Breast epithelium (tissue), 4 donors: ENCODE measurements at places on chromosomes 6 and 20. TPM values are rescaled to one million over a fixed set of nuclear protein-coding genes. Genes with fewer than 3 reads are reported as not detected.

The HIVEP1 gene
- total RNA-seq = 41.3 TPM

The ZNF341 gene
- 1.8 TPM for total RNA-seq

The DLK2 gene
- total RNA-seq = 3.6 TPM

The SLC22A1 gene
- 1.3 TPM for total RNA-seq

DNA sequence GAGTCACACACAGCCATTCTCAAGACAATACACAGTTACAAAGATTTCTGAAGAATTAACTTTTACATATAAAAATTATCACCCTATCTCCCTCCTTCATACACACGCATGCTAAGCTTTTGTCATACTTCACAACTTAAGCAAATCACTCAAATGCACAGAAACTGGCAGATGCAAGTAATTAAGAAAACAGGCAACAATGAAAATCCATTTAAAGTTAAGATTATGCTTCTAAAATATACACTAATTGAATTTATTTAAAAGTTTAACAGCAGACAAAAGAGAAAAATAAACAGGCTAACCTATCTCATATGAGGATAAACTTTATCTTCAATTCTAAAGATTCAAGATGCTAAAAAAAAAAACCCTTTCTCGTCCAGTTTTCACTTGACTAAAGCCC is 68.4 kb downstream of the DST start:
- DNase-seq = no peak

- DNase-seq = no peak
Observed at GRCh38 chr20:3248993-3249347, 10.0 kb upstream of the SLC4A11 start.

DNA sequence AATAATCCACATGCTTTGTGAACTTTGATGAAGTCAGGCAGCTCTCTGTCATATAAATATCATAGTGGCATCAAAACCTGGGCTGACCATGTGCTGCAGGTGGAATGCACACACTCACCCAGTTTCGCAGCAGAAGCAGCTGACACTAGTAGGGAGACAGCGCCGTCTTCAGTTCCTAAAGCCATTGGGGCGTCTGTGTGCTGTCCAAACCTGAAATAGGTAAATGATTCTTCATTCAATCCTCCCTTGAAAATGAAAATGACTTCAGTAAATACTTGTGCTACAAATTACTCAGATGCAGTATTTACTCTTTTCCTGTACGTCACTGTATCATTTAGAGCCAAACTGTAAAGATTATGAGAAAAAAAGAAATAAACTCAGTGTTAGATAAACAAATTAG is 127.5 kb downstream of the EYA4 start:
- DNase-seq = no peak

DNA sequence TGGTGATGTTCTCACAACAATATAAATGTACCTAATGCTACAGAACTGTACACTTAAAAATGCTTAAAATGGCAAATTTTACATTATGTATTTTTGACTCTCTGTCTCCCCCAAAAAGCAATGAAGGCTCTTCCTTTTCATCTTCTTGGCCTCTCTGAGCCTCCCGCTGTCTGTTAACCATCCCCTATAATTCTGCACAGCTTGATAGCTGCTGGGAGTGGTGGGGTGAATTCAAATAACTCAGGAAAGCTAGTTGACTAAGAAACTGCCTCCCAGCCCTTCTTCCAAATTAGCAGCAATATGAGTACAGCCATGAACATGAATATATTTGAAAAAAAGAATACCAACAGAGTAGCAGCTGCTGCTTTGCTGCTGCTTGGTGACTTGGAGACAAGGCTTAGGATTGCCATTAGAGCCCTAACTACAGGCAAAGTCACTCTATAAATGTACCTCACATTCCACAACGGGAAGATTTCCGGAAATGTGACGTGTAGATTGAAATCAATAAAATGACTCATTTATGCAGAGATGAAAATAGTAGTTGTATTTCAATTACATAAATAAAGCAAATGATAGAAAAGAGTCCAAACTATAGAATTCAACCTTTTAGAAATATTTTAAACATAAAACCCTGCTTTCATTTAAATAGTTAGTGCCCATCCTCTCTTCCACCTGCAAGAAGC is 200.1 kb upstream of the HEY2 start:
- DNase-seq = no peak

- no peak for DNase-seq
Observed at GRCh38 chr20:42775037-42775436, 414.7 kb downstream of the PTPRT start.

DNA sequence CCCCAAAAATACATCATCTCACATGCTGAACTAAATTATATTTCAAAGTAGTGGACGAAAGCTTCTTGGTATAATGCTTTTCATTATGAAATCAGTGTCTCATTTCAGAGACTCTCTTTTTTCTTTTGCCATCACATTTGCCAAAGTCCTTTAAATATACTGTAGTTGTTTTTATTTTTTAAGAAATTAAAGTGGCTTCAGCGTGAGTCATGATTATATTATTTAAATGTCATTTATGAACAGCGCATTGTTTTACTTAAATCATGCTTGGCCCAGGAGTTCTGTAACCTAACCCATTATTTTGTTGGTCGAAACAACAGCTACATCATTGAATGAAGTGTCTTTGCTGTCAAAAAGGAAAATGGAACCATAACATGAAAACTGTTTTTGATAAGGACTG is 100.9 kb downstream of the CD109 start:
- DNase-seq = no peak

DNA sequence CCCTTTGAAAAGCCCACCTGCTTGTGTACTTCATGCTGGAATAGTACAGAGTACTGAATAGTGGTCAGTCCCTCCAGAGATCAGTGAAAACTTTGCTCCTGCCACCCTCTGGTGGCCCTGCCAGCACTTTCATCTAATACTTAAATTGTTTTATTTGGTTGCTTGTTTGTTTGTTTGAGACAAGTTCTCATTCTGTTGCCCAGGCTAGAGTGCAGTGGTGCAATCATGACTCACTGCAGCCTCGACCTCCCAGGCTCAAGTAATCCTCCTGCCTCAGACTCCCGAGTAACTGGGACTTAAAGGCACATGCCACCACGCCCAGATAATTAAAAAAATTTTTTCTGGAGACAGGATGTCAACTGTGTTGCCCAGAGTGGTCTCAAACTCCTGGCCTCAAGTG is 9.1 kb downstream of the FAM83D start:
- DNase-seq = no peak

- no peak for DNase-seq
Observed at GRCh38 chr6:135673501-135674309, 176.2 kb upstream of the AHI1 start.

DNA sequence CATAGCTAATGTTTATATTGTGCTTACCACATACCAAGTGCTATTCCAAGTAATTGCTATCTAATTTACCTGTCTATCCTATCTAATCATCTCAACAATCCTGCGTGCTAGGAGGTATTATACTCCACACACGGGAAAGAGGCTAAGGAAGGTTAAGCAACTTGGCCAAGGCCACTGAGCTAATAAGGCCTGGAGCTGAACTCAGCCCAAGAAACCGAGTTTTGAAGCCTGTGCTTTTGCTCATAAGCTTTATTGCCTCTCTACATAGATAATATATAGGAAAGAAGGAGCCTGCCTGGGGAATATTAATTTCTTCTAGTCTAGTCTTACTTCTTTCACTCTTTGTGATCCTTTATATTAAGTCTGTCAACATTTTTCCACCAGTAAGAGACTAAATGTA is 67.8 kb upstream of the ADGRF4 start:
- no peak for DNase-seq

DNA sequence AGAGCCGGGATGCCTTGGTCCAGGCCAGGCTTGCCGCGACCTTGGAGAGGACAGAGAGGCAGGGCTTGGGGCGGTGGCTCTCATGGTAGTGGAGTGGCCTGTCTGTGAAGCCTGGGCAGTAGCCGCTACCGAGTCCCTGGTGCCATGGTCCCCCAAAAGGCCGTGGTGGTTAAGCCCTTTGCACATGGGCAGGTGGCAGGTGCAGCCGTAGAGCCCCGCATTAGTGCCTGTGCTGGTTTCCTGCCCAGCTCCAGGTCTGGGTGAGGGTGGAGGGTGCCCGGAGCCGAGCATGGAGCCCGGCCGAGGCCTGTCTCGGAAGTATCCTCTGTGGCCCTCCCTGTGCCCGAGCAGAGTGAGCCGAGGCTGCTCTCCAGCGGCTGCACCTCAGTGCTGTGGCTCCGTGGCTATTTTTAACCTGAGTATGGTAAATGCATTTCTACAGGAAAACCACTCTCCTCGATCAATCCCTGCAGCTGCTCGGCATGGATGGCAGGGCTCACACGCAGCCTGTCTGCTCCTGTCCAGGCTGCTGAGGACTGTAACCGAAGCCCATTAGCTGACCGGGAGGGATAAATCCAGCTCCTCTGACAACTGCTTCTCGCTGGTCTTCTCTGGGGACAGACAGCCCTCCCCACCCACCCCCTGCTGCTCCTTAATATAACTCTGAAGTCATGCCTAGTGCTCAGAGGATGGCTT is 36.3 kb upstream of the GATA5 start:
- DNase-seq = no peak

DNA sequence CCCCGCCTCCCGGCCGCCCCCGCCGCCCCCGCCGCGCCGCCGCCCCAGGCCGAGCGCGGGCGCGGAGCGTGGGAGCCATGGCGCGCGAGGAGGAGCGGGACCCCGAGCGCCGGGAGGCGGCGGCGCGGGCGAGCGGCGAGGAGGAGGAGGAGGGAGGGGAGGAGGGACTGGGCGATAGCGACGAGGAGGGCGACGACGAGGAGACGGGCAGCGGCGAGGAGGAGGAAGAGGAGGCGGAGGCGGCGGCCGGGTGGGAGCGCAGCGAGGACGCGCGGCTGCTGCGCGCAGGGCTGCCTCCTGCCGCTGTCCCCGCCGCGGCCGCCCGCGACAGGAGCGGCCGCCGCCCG is at the start of gene SLC24A3:
Gene SLC24A3 (plus strand): TSS at position 174 of the 347 bp plus-strand sequence.
- no peak for DNase-seq

DNA sequence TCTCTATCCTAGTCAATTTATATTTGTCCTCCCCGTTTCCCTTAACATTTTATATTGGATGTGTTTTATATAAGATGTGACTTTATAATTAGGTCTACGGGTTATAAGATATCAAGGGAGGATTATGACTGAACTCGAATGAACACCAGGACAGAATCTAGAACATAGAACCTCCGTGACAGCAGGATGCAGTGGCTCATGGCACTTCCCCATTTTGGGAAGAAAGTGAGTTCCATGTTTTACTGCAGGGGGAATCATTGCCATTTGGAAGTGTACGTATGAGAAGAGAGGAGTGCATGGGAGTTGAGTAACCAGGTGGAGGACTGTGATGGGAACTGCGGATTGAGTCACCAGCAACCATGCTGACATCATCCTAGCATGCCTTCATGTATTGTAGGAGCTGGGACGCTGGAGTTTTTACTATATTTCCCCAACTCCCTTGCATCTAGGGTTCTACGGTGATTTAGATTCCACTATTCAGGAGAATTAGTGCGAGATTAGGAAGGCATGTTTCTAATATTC is 56.1 kb upstream of the FOXC1 start:
- no peak for DNase-seq

- peak; percentile 59 for DNase-seq
Observed at GRCh38 chr20:1764136-1765033, 106.8 kb upstream of the SIRPG start.

GRCh38 chr6:4616311-4616710 is 159.9 kb upstream of the CDYL start:
- no peak for DNase-seq

- no peak for DNase-seq
Observed at GRCh38 chr20:58716476-58717277, 24.1 kb downstream of the NPEPL1 start.

DNA sequence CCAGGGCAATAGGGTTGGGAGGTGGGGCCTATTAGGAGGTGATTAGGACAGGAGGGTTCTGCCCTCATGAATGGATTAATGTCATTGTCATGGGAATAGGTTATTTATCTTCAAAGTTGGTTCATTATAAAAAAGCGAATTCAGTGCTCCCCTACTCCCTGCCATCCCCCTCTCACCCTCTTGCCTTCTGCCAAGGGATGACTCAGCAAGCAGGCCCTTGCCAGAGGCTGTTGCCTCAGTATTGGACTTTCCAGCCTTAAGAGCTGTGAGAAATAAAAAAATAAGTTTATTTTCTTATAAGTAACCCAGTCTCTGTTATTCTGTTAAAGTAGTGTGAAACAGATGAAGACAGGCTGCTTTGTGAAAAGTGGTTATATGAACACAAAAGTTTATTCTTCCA is 381.1 kb upstream of the ZFP64 start:
- no peak for DNase-seq

GRCh38 chr20:42359617-42360016 is 741.4 kb upstream of the CHD6 start:
- no peak for DNase-seq

DNA sequence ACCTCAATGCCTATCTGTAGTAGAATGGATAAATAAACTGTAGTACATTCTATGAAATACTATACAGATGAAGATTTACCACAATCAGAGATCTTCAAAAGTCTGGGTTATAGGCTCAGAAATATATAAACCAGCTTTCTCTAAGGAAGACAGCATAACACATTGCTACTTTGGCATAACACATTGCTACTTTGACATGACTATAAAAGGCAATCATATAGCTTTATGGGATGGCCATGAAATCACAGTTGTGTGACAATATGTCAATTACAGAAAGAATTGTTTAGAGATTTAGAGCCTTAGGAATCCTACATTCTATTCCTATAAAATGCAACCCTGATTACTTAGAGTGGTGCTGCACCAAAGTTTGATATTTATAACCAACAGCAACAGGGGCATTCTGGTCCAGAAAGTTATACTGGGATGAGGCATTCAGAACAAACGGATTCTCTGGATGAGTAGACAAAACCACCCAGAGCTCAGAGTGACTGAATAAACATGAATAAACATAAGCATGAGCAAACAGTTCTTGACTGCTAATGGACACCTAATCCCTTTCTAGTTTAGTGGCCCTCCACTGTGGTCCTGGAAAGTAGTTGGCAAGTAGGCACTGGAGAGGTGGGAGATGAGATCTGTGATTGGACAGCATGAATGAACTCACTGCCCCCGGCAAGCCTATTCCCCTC is 12.0 kb downstream of the TTI1 start:
- DNase-seq = no peak
